Kidney (tissue), 22 donors: ENCODE measurements at places on chromosomes 4 and X. TPM values are rescaled to one million over a fixed set of nuclear protein-coding genes. Genes with fewer than 3 reads are reported as not detected.

GRCh38 chr4:84258905-84259830 lies 239.9 kb downstream of the NKX6-1 start:
- H3K27ac ChIP-seq, result no peak overlapping the region
- H3K4me1 ChIP-seq, result no peaks in the 10 kb centered on the region
- no peaks in the 10 kb centered on the region for H3K36me3 ChIP-seq

Gene PDE6B
- 10.7 TPM for total RNA-seq

GRCh38 chrX:112961981-112962380 lies 121.3 kb upstream of the AMOT start:
- H3K27ac ChIP-seq, result no peak overlapping the region
- H3K4me1 ChIP-seq, result no peaks in the 10 kb centered on the region
- no peak for DNase-seq
- no peaks in the 10 kb centered on the region for H3K36me3 ChIP-seq
- no peak overlapping the region for H3K4me3 ChIP-seq

DNA sequence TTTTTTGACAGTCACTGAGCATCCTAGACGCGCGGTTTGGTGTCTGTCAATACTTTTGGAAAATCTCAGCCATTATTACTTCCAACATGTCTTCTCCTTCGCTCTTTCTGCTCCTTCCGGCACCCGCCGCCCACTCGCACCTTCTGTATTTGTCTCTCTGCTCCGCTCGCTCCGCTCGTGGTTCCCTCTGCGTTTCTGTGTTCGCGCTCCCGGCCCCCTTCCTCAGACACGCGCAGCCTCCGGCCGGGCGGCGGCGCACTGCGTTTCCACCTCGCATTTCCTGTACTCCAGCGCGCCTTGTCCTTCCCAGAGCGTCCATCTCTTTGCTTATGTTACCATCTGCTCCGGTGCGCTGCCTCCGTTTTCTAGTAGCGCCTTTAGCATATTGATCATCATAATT lies 21.1 kb downstream of the PDE6B start:
- DNase-seq, result no peak
- no peak overlapping the region for H3K4me3 ChIP-seq
- H3K4me1 ChIP-seq, result no peaks in the 10 kb centered on the region
- no peaks in the 10 kb centered on the region for H3K36me3 ChIP-seq

DNA sequence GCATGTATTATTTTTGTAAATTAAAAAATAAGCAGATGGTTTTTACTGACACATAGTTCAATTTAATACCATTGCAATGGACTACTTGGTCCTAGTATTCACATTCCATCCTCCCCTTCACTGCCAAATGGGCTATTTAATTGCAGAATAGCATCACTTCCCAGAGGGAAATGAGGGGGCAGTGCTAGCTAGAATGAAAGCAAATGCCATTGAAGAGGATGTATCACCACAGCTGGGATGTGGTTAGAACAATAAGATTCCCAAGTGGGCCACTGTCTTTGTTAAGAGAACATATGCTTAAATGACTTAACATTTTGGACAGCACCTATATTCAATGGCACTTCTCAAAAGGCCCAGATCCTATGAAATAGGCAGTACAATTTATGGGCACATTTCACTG lies 224.7 kb downstream of the RBMX2 start:
- H3K4me3 ChIP-seq, result no peak overlapping the region
- H3K36me3 ChIP-seq, result no peaks in the 10 kb centered on the region
- no peak for DNase-seq
- H3K4me1 ChIP-seq, result no peaks in the 10 kb centered on the region
- H3K27ac ChIP-seq, result no peak overlapping the region
- H3K27me3 ChIP-seq, result no peaks in the 10 kb centered on the region

GRCh38 chr4:132386130-132386529 lies 763.0 kb upstream of the PCDH10 start:
- H3K27ac ChIP-seq, result no peak overlapping the region
- no peak overlapping the region for H3K4me3 ChIP-seq
- no peaks in the 10 kb centered on the region for H3K27me3 ChIP-seq
- no peaks in the 10 kb centered on the region for H3K36me3 ChIP-seq

Gene SPANXB1
- total RNA-seq, result not detected

Gene CD38
- 8.9 TPM for total RNA-seq

GRCh38 chrX:120402369-120402768 lies 40.5 kb downstream of the ATP1B4 start:
- H3K4me1 ChIP-seq, result no peaks in the 10 kb centered on the region
- H3K4me3 ChIP-seq, result no peak overlapping the region
- no peak for DNase-seq

DNA sequence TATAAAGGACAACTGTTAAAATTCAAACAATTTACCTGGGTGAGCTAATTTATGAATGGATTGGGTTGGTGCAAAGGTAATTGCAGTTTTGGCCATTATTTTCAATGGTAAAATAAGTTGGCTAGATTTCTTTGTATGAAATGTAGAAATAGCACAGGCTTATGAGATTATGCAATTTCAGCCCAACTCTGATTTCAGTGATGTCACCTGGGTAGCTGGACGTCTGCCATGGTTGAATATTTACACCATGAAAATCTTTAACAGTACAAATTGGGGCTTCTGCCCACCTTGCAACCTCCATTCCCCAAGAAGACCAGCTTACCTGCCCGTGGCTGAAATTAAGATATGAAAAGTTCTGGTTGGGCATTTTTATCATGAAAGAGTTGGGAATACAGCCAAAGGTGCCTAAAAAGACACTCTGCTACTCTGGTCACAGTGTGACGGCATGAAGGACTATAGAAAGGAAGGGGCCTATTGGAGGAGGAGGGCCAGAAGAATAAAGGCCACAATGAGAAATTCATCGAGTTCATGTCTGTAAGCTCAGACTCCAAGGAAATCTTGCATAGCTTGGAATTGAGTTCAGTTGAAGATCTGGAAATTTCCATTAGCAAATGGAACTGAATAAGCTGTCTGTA lies 29.7 kb downstream of the EGF start:
- no peaks in the 10 kb centered on the region for H3K4me1 ChIP-seq
- H3K27ac ChIP-seq, result no peak overlapping the region
- H3K27me3 ChIP-seq, result no peaks in the 10 kb centered on the region
- DNase-seq, result no peak
- H3K4me3 ChIP-seq, result no peak overlapping the region
- H3K36me3 ChIP-seq, result no peaks in the 10 kb centered on the region

Gene UPF3B
- 6.0 TPM for total RNA-seq

DNA sequence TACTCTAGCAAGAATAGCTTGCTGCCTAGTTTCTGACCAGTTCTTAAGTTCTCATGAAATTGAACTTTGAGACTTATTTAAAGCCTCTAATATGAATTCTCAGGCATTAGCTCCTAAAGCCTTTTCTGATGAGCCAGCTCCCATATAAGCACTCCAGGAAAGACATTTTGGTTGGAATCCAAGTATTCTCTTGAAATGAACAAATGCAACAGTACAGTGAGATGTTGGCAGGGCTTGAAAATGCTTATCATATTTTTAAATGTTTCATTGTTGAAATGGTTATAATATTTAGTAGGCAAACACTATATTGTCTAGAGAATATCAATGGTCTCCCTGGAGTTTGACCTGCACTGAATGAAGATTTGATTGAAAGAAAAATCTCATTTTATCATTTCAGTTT lies 240.3 kb downstream of the ANK2 start:
- H3K36me3 ChIP-seq, result peaks cover 10% of the 10 kb centered on the region
- H3K4me1 ChIP-seq, result peaks cover 5% of the 10 kb centered on the region
- H3K27ac ChIP-seq, result no peak overlapping the region
- H3K4me3 ChIP-seq, result no peak overlapping the region
- H3K27me3 ChIP-seq, result no peaks in the 10 kb centered on the region

DNA sequence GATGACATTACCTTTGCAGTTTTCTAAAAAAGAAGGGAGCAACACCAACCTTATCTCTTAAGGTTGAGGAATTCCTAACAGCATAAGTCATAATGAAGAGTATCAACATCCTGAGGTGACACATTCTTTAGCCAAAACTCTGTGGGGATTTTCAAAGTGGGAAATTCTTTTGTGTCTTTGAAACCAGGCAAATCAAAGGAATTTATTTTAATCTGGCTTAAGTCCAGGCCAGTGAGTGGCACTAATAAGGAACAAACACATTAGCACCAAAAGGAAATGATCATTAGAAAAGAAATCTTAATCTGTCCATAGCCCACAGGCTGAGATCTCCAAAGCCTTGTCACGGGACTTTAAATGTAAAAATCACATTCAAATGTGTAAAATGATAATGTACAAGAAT lies 110.1 kb downstream of the LARP7 start:
- H3K27me3 ChIP-seq, result no peaks in the 10 kb centered on the region
- DNase-seq, result no peak
- no peaks in the 10 kb centered on the region for H3K36me3 ChIP-seq
- H3K4me3 ChIP-seq, result no peak overlapping the region
- H3K4me1 ChIP-seq, result no peaks in the 10 kb centered on the region

DNA sequence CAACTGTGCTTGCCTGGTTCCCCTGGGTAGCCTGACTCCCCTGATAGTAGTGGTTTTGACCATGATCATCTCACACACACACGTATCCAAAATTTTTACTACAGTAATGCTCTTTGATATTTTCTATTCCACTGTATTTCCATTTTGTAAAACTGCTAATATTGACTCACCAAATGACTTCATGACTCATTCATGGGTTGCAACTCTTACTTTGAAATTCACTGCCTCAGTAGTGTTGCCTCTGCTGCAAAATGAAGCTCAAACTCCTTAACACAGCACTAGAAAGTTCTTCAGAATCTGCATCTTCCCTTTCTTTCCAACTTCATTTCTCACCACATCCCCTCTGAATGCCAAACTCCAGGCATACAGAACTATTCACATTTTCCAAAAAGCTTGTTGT lies 20.3 kb downstream of the QRFPR start:
- no peak for DNase-seq
- no peaks in the 10 kb centered on the region for H3K36me3 ChIP-seq
- H3K27me3 ChIP-seq, result no peaks in the 10 kb centered on the region
- H3K27ac ChIP-seq, result no peak overlapping the region

GRCh38 chr4:38674258-38675144 lies 10.5 kb downstream of the KLF3 start:
- H3K4me1 ChIP-seq, result peaks cover 62% of the 10 kb centered on the region
- peak overlapping the region; percentile 48 for H3K4me3 ChIP-seq
- peak; percentile 75 for DNase-seq
- no peaks in the 10 kb centered on the region for H3K36me3 ChIP-seq
- H3K27me3 ChIP-seq, result no peaks in the 10 kb centered on the region
